GF-D8 (cell line): ENCODE measurements at places on chromosomes 12 and 14.

GRCh38 chr12:47343684-47344567, 264.2 kb upstream of the AMIGO2 start:
- no peak for DNase-seq

DNA sequence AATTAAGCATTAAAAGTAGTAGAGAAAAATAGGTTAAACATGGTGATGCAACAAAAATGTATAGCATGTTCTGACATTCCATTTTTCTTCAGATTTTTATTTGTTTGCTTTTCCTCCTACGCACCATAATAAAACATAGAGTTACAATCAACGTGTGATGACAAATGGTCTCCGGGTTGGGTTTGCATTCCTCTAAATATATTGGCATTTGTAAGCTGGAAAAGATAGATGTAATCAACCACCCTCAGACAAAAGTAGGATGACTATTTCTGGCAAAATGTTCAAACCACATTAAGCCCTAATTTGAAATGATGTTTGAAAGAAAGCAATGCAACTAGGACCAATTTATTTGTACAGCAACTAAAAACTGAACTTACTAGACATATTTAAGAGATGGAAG, 58.4 kb downstream of the SLC25A21 start:
- DNase-seq = no peak

DNA sequence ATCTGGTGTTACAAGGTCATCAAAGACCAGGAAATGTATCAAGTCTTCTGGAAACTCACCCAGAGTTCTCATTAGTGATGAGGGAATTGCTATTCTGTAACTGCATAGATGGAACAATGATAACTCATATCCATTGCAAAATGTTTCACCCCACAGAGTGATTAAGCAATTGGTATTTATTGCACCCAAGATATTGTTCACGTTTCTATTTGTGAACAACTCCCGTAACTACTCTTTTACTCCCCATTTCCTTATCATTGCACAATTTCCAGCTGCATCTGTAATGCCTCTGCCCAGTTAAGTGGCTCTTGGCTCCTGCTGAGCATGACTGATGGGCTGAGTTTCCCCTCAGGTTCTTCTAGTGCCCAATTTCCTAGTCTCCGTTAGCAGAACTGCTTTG, 108.7 kb upstream of the PRICKLE1 start:
- DNase-seq = peak; percentile 81

GRCh38 chr14:47102472-47102871, 450.9 kb upstream of the RPL10L start:
- DNase-seq = no peak

GRCh38 chr12:62481843-62482540, 15.4 kb downstream of the MON2 start:
- no peak for DNase-seq
